HT1080 (cell line): ENCODE measurements at places on chromosomes 2 and 18. TPM values are rescaled to one million over a fixed set of nuclear protein-coding genes. Genes with fewer than 3 reads are reported as not detected.

The AKAIN1 gene
- total RNA-seq: not detected in 2 replicates

The KHK gene
- 5.7 and 5.9 TPM in 2 replicates for total RNA-seq

The PCARE gene
- total RNA-seq: not detected in 2 replicates

The UGT1A6 gene
- total RNA-seq: not detected in 2 replicates

The RAX gene
- total RNA-seq: not detected in 2 replicates

The KLHL29 gene
- 6.0 and 6.8 TPM in 2 replicates for total RNA-seq

The UPP2 gene
- not detected in 2 replicates for total RNA-seq

The MAP4K3 gene
- total RNA-seq: 17.6 and 25.1 TPM in 2 replicates

The DLGAP1 gene
- not detected in 2 replicates for total RNA-seq

The IL37 gene
- total RNA-seq: not detected in 2 replicates

The NT5DC4 gene
- total RNA-seq: not detected in 2 replicates

The SAG gene
- not detected in 2 replicates for total RNA-seq

The TM4SF20 gene
- not detected in 2 replicates for total RNA-seq

The LRRC30 gene
- not detected in 2 replicates for total RNA-seq

The DSC3 gene
- 0.11 TPM in 1 of 2 replicates, not detected in the other for total RNA-seq

The C1QL2 gene
- 0.03 TPM in 1 of 2 replicates, not detected in the other for total RNA-seq

The BOK gene
- 21.6 and 22.8 TPM in 2 replicates for total RNA-seq

The GAD1 gene
- 2.4 and 3.7 TPM in 2 replicates for total RNA-seq

The CCL20 gene
- total RNA-seq: 0.23 and 0.92 TPM in 2 replicates

The GEN1 gene
- 11.0 and 11.9 TPM in 2 replicates for total RNA-seq

The CRYBA2 gene
- not detected in 2 replicates for total RNA-seq

The GATA6 gene
- 5.5 and 6.8 TPM in 2 replicates for total RNA-seq

The ADRA2B gene
- not detected in 2 replicates for total RNA-seq

The IL36G gene
- total RNA-seq: not detected in 2 replicates

The TCF7L1 gene
- 0.10 and 0.16 TPM in 2 replicates for total RNA-seq

The CPLX4 gene
- total RNA-seq: not detected in 2 replicates

The LDLRAD4 gene
- not detected in 2 replicates for total RNA-seq

The LCT gene
- total RNA-seq: not detected in 2 replicates

The DOK1 gene
- 62.1 and 66.8 TPM in 2 replicates for total RNA-seq

The GREB1L gene
- 3.0 and 4.1 TPM in 2 replicates for total RNA-seq

The GCG gene
- 0.16 TPM in 1 of 2 replicates, not detected in the other for total RNA-seq

The ZAP70 gene
- total RNA-seq: 0.47 TPM in 1 of 2 replicates, not detected in the other

The POTEJ gene
- total RNA-seq: not detected in 2 replicates

The M1AP gene
- 0.03 and 0.13 TPM in 2 replicates for total RNA-seq

The LAMA3 gene
- total RNA-seq: 0.40 and 0.56 TPM in 2 replicates

The SERPINB12 gene
- not detected in 2 replicates for total RNA-seq

The UGT1A5 gene
- total RNA-seq: not detected in 2 replicates

The MRO gene
- total RNA-seq: 0.02 and 0.03 TPM in 2 replicates

The COLEC11 gene
- total RNA-seq: 0.72 and 2.2 TPM in 2 replicates

The NGEF gene
- 0.30 and 2.7 TPM in 2 replicates for total RNA-seq

The LTBP1 gene
- 28.6 and 40.5 TPM in 2 replicates for total RNA-seq

The GAL3ST2 gene
- not detected in 2 replicates for total RNA-seq

The MALL gene
- 0.07 and 0.77 TPM in 2 replicates for total RNA-seq

The CD8B gene
- not detected in 2 replicates for total RNA-seq

The FEV gene
- total RNA-seq: not detected in 2 replicates

The CCNT2 gene
- total RNA-seq: 10.8 and 15.6 TPM in 2 replicates
